Uterus (tissue), 4 donors: ENCODE measurements at places on chromosomes 11 and 22. TPM values are rescaled to one million over a fixed set of nuclear protein-coding genes. Genes with fewer than 3 reads are reported as not detected.

Gene HBB
- total RNA-seq, result 206 TPM

Gene CARD10
- total RNA-seq, result 23.4 TPM

- no peak for DNase-seq
These were observed 2.9 kb upstream of the ASCL2 start for GRCh38 chr11:2273311-2273710.

DNA sequence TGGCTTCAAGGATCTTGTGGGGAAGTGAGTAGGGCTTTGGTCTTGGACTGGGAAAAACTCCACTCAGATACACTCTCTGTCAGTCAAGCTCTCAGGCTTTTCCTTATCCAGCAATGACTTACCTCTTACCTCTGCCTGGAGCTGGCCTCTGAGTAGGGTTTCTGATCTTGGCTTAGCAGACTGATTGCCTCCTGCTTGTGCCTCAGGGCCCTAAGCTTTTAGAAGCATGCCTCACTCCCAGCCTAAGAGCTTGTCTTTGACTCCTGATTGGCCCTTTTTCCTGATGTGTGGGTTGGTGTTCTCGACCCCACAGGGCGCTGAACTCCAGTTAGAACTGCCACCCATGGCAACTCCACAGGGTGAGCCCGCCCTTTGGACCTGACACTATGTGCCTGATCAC lies 275.0 kb downstream of the ST3GAL4 start:
- no peak for DNase-seq

GRCh38 chr22:31647066-31647465 lies 14.9 kb downstream of the PISD start:
- no peak for DNase-seq

- DNase-seq, result no peak
These were observed 123.1 kb downstream of the ARHGAP42 start for GRCh38 chr11:100810146-100810545.

GRCh38 chr11:103609117-103610066 lies 427.0 kb upstream of the DDI1 start:
- DNase-seq, result no peak

Gene OR8A1
- total RNA-seq, result not detected

DNA sequence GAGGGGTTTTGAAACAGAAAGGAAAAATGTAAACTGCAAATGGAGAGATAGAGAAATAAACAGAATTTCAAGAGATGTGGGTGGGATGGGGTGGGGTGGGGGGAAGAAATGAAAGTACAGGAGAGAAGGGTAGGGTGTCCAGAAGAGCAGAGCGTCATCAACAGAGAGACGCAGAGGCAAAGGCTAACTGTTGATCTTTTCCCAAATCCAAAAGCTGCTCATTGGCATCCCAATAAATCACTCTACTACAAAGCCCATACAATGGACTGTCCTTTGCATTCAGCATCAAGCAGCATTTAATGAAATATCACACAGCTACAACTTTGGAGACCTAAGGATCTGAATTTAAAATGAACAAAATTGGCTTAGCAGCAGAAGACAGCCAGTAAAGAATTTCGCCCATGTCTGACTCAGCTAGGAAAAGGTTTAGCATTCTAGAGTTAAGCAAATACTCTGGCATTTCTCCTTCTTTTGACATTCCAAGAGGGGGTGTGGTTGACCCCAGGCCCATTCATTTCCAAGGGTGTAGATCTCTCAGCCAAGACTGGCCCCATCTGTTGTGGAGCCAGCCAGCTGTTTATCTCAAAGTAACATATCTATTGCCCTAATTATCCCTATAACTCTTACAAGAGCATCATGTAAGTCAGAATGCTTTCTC lies 1.5 kb downstream of the RAB30 start:
- DNase-seq, result peak; percentile 42

- DNase-seq, result no peak
These were observed 416.7 kb upstream of the CHORDC1 start for GRCh38 chr11:90639461-90639993.

- peak; percentile 38 for DNase-seq
These were observed 45.9 kb downstream of the TBX1 start for GRCh38 chr22:19806213-19807160.

Gene ST13
- 205 TPM for total RNA-seq

Gene MYOD1
- not detected for total RNA-seq

- no peak for DNase-seq
These were observed 90.6 kb downstream of the TSPAN18 start for GRCh38 chr11:44817207-44817949.

Gene MS4A6E
- total RNA-seq, result not detected

- DNase-seq, result no peak
These were observed 33.1 kb downstream of the MTMR3 start for GRCh38 chr22:29916007-29916544.

Gene TTC9C
- 32.4 TPM for total RNA-seq

DNA sequence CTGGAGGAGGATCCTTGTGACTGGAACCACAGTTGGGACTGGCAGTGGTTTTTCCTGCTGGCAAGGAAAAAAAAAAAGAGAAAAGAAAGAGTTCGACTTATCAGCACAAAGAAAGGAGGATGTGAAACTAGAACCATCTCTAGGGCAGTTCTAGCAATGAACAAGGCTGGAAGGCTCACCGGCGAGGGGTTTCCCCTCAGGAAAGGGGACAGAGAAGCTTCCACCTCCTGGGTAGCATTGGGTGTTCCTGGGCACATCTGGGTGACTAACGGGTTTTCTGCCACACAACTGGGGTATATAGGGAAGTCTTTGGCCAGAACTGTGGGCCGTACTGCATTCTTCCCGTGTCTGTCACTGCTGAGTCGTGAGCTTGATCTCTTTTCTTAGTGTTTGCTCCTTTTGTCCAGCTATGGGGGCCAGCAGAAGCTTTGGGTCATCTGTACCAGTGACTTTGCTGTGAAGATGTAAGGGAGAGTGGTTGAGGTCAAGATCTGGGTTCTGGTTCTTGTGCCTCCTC lies 109.4 kb upstream of the OR4B1 start:
- DNase-seq, result no peak

GRCh38 chr22:22802339-22802970 lies 85.2 kb upstream of the IGLL5 start:
- DNase-seq, result no peak

Gene CCDC73
- not detected for total RNA-seq

Gene POTEH
- total RNA-seq, result not detected

GRCh38 chr11:75743711-75744563 lies 24.6 kb upstream of the DGAT2 start:
- no peak for DNase-seq

GRCh38 chr22:50670914-50671538 lies 1.6 kb upstream of the SHANK3 start:
- no peak for DNase-seq

Gene MAJIN
- not detected for total RNA-seq

DNA sequence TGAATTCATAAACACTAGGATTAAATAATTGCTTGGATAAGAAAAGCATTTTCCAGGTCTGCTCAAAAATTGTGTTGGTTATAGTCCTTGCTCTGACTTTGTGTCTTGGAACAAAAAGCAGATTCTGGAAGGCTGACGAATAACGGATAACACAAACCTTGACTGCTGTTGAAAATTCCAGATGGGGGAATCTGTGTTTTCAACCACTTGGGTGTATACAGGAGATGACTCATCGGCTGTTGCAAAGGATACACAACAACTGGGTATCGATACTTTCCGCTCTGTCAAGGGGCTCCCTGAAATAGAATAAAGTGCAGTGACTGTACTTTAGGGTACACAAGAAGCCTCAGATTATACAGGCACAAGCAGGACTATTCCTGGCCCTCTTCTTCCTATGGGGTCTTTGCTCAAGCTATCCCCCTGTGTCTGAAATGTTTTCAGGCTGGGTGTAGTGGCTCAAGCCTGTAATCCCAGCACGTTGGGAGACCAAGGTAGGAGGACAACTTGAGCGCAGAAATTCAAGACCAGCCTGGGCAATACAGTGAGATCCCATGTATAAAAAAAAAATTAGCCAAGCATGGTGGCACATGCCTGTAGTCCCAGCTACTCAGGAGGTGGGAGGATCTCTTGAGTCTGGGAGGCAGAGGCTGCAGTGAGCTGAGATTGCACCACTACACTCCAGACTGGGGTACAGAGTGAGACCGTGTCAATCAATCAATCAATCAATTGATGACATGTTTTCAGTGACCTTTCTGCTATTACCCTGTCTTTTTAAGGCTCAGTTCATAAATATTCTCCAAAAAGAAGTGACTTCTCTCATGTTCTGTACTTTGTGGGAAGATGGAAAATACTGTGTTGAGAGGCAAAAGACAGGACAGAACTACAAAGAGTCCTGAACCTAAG lies 48.6 kb upstream of the UCP3 start:
- DNase-seq, result no peak

DNA sequence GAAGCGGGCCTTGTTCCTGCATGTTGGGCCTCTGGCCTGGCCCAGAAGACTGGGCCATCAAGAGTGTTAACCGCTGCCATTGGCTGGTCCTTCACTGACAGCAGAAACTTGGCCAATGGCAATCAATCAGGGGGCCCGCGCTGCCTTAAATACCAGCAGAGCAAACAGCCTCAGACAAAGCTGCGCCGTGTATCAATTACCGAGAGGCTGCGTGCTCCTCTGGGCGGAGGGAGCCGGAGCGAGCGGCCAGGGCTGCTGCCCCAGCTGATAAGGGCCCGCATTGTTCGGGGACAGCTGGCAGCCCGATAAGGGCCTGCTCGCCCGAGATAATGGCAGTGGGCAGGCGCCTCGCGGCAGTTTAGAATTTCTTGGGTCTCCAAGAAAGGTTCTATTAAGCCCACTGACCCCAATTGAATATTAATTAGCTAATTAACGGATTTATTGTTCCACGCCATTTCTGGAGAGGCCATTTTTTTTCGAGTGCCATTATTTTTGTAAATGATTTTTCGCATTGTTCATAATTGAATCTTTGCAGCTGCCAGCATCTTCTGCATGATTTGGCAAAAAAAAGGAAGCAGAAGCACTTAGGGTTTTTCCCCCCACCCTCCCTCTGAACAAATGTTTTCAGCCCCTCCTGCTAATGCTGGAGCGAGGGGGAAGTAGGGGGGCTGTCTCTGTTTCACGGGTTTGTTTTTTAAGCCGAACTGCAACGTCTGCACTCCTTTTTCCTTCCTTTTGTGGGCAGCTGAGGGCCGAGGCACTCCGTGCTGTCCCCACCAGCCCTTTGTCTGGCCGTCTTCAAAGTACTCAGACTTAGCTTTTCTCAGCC lies 37.6 kb upstream of the RIC3 start:
- no peak for DNase-seq

GRCh38 chr11:121741761-121742361 lies 289.1 kb upstream of the SORL1-AS1 start:
- peak; percentile 89 for DNase-seq

Gene SLC25A45
- 5.9 TPM for total RNA-seq

Gene HBG2
- total RNA-seq, result not detected

DNA sequence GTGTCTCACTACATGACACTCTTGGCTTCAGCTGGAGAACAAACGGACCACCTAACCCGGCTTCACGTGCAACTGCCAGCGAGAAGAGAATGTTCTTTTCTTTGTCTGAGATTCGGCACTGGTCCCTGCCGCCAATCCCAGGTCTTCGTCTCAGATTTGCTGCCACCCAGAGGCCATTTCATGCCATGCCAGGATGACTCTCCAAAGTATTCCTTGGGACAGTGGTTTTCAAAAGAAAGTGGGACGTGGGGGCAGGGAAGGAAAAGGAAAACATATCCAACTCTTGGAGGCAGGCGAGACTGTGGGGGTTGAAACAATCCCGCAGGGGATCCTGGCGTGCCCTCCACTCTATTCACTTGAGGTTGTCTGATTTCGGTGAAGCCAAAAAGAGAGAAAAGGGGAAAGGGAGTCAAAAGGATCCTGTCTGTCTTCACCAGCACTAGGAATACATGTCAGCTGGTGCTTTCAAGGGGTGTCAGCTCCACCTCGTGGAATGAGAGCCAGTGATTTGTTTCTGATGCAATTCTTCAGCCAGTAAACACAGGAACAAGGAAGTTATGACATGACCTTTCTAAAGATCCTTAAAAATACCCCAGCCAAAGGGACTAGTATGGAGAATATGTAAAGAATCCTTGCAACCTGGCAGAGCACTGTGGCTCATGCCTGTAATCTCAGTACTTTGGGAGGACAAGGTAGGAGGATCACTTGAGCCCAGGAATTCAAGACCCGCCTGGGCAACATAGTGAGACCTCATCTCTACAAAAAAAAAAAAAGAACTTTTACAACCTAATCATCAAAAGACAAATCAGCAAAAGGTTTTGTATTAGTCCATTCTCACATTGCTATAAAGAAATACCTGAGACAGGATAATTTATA lies 41.0 kb upstream of the APLNR start:
- DNase-seq, result peak; percentile 71

Gene CD3D
- total RNA-seq, result 1.7 TPM

DNA sequence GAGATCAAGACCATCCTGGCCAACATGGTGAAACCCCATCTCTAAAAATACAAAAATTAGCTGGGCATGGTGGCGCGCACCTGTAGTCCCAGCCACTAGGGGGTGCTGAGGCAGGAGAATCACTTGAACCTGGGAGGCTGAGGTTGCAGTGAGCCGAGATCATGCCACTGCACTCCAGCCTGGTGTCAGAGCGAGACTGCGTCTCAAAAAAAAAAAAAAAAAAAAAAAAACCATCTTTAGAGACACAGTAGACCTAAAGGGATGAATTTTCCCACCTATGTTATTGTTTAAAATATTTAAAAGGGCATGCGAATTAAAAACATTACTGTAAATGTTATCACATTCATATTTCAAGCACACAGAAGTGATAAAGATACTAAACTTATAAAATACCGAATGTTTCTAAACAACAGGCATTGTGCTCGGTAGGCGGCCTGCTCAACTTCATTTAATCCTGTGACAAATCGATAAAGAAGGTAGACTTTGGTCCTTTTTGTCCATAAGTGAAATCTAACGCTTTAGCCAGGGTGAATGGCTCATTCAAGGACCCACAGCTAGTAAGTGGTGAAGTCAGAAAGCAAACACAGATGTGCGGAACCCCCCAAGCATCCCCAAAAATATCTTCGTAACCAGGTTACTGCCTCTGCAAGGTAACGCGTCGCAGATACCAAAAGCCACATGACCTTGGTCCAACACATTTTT lies 16.1 kb downstream of the NCAPD3 start:
- no peak for DNase-seq

Gene EWSR1
- total RNA-seq, result 151 TPM

Gene ELMOD1
- 8.9 TPM for total RNA-seq

DNA sequence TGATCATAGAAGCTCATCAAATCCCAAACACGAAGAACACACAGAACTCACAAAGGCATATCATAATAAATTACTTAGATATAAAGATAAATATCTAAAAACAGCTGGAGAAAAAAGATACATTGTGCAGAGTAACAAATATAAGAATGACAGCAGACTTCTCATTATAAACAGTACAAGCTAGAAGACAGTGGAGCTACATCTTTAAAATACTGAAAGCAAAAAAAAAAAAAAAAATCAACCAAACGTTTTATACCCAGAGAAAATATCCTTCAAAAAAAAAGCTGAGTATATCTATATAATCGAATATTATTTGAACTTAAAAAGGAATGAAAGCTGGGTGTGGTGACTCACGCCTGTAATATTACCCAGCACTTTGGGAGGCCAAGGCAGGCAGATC lies 90.0 kb downstream of the SBF2 start:
- no peak for DNase-seq
